GM12891 (cell line): ENCODE measurements at places on chromosomes 5 and 9.

- DNase-seq: no peak
Observed at GRCh38 chr5:34494111-34494755, 161.9 kb upstream of the RAI14 start.

- no peak for DNase-seq
Observed at GRCh38 chr9:91028166-91028827, 226.7 kb downstream of the SYK start.

GRCh38 chr5:80284720-80285119 lies 28.9 kb upstream of the SERINC5 start:
- DNase-seq: no peak

DNA sequence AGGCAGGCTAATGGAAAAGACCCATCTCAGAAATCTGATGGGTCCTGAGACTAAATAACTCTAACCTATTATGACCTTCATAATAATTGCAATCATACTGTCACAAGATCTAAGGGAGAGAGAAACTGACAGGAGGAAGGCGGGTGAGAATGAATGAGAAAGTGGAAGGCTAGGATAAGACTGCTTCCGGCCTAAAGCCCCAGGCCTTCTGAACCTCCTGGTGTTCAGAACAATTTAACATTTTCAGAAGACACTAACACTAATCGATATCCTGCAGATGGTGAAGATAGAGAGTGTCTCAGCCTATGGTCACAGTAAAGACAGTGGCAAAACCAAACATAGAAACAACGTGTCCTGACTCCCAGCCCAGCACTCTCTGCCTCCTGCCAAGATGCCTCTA lies 1.2 kb downstream of the RPS14 start:
- DNase-seq: no peak

DNA sequence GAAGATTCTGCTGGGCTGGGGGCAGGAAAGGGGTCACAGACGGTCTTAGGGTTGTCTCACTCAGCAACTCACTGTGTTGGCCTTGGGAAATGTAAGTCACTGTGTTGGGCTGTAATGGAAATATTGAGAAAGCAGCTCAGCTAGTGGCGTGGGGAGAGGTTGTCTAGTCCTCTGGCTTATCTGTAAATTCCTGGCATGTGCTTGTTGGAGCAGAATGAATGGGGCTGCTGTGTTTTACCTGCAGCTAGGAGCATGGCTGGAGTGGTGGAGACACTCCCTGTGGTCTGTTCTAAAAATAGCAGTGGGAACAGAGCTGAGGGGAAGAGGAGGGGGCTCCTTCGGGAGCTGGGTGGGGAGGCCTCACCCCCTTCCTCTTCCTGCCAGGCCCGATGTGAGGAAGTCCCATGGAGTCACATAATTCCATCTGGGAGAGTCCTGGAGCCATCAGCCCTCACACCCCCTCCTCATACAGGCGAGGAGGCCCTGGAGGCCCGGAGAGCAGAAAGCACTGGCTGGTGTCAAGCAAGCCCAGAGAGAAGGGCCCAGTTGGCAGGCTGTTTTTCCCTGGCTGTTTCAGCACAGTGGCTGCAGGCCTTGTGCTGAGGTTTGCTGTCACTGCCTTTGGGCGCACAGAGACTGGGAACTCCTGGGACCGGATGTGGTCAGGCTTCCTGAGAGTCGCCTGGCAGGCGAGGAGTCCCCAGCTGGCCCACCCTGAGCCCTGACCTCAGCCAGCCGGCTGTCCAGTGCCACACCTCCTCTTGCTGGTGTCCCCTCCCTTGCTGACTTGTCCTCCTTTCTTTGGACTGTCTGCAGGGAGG lies 84.9 kb downstream of the RGS3 start:
- DNase-seq: no peak

DNA sequence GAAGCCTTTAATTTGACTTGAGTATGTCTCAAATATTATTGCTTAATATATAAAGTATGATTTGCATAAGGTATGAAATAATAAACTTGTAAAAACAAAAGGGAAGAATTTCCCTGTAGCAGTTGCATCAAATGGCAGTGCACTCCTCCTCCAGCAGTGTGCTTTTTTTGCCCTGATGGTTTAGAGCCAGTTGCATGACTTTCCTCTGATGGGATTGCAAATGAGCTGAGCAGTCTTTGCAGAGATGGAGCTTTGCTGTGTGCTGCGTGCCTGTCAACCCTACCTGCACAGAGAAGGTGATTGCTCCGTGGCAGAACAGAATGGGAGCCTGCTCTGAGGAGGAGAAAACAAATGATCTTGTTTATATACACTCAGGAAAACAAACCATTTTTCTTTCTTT lies 22.7 kb upstream of the CATSPER3 start:
- no peak for DNase-seq

DNA sequence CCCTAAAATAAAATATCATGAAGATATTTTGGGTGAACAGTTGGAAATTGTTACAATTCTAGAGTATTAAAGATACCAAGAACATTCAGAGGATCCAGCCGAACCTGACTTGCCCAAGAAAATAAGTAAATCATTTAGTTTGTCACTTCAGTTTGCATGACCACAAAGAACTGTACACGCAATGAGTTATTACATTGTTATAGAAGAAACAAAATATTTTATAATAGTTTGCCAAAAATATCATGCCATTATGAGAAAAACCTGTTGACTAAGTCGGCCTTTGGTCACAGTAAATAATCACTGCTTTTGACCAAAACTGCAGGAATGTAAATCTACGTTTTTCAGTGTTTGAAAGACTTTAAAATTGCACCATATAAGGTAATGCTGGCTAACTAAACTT lies 27.9 kb downstream of the TRIO start:
- no peak for DNase-seq

GRCh38 chr5:137344723-137345322 lies 154.3 kb downstream of the SPOCK1 start:
- peak; percentile 11 for DNase-seq

GRCh38 chr5:38715696-38716095 lies 130.1 kb upstream of the OSMR start:
- DNase-seq: no peak

- no peak for DNase-seq
Observed at GRCh38 chr5:52783226-52783959, 4.3 kb upstream of the ITGA1 start.

DNA sequence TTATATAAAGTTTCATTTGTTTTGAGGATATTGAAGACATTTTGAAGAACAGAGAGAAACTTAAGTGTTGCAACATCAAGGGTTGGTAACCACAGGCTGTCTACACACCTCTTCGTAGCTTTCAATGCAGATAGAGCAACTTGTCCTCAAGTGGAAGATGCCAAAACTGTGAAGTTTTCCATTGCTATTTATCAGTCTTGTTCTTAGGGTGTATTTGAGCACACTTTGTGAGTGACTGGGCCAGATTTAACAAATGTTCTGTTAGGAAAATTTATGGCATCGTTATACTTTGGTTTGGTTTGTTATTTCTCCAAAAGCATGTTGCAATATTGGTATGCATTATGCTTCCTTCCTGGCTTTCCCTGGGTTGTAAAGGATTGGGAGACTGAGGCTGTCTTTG lies 31.6 kb downstream of the NNT start:
- DNase-seq: no peak

- DNase-seq: no peak
Observed at GRCh38 chr5:133032852-133033742, 6.7 kb upstream of the ZCCHC10 start.

DNA sequence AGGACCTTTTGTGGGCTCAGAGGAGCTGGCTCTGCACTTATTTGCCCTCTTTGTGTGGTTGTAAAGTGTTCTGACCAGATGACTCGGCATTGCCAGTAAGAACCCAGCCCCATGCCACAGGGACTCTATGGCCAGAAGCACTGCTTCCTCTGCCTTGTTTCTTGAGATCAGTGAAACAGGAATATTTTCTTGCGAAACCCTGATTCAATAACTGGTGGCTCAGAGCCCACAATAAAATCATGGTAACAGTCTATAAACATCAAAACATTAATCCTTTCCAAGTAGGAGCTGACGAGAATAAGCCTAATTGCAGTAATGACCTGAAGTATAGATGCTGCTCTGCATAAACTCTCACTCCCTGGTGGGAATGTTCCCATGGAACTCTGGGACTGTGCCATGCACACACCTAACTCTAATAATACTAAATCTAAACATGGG lies 344.3 kb downstream of the ZNF608 start:
- DNase-seq: no peak

DNA sequence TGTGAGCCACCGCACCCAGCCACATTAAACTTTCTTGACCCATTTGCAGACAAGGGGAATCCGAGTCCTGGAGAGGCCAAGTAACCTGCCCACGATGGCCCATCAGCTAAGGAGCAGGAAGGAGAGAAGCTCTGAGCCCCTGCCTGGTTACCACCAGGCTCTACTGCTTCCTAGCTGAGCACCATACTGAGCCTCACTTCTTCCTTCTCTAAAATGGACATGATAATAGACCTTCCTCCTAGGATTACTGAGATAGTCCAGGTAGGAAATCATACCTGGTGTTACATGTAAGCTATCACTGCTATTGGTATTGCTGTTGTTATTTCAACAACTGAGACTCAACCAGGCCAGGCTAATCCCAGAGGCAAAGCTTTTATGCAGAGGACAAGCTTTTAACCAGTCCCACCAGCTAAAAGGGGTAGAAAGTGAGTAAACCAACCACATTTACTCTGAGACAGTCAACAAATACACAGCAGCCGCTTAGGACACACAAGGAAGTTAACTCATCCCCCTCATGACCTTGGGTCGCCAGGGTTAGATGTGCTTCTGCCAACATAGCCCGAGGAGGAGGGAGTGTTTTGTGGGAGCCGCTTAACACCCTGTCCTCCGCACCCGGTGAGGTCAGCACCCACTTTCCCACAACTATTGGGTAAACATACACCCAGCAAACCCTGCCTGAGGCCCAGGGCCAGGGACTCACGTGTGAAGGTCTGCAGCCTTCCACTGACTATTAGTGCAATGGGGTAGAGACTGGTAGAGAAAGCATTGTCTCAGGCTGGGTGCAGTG lies 20.6 kb upstream of the PTGES start:
- no peak for DNase-seq

GRCh38 chr5:100900142-100900795 lies 2.8 kb downstream of the ST8SIA4 start:
- no peak for DNase-seq

DNA sequence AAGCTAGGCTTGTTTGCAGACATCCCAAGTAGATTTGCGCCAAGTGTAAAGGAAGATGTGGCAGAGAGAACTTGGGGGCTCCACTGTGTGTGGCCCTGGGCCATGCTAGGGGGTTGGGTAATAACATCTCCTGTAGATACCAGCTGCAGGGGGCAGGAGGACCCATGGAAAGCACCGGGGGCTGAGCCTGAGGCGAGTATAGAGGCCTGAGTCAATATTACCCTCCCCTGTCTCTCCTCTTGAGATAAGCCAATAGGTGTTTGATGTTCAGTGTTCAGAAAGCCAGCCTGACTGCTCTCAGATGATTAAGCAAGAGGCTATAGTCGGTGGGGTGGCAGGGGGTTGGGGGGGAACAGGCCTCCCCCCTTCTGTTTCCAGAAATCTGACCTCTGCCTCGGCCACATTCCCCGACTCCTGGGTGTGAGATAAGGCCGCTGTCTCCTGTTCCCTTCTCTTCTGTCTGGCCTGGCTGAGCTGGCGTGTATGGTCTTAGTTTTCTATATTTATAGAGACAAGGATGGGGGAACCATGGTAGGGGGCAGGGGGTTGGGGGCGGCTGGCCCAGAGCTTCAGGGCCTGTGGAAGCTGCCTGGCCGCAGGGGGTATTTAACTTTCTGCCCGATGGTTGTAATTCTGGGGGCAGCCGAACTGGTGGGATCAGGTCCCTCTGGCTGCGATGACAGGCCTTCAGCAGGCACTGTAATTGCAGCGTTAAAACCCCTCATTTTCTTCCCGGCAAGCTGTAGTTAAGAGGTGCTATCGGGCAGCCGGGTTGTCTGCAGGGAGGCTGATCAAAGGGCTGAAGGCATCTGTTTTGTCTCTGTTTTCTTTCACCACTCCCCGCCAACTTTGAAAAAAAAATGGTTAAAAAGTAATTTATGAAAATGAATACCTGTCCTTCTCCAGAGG lies 292.0 kb downstream of the NSG2 start:
- no peak for DNase-seq

GRCh38 chr5:136799806-136800372 lies 434.5 kb upstream of the TRPC7 start:
- DNase-seq: no peak

GRCh38 chr5:68445257-68446069 lies 229.9 kb downstream of the PIK3R1 start:
- no peak for DNase-seq

DNA sequence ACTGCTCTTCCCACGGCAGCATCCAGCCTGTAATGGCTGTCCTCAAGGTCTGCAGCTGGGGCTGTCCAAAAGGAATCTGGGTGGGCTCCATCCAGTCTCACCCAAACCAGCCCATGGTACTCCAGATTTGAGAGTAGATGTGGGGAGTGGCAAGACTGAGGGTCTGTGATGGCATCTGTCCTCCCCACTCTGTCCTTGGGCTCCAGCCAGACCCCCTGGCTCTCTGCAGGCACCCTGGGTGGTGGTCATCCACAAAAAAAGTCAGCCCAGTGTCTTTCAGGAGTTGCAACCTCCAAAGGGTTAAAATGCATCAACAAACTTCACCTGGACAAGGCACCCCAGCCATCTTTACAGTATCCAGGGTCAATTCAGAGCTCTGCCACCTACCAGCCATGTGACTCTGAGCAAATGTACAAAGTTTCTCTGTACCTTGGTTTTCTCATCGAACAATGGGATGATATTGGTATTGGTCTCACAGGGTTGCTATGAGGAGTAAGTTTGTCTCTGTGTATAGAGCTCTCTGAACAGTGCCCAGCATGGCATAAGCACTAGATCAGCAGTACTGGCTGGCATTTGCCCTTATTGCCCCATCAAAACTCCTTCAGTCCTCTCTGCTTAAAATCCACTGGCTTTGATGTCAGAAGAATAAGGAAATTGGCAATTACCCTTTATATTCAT lies 7.3 kb upstream of the S1PR3 start:
- DNase-seq: no peak

DNA sequence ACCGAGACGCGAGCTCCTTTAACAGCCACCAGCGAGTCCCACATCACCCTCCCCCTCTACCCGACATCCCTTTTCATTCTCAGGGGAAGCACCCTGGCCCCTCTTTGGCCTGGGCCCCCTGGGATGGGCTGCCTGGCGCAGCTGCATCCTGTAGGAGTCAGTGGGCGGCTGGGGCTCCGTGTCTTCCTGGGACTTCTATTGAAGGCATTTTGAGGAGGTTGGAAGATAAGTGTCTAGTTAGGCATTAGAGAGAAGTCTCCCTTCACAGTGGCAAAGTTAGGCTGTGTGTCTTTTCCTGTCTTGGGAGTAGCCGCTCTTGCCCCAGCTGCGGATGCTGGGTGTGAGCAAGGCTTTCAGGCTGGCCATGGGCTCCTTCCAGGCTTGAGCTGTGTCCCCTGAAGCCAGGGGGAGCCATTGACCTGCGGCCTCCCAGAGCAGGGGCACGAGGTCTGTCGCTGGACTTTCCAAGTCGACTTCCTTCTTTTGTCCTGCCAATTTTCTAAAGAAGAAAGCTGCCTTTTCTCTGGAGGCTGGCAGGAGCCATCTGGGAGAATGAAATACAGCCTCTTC lies 18.6 kb upstream of the NKD2 start:
- no peak for DNase-seq

- DNase-seq: no peak
Observed at GRCh38 chr5:175657593-175658271, at the start of gene HRH2. Gene HRH2, plus strand, starts transcription at chr5:175658071. Its CDS starts 25,163 bp downstream, at chr5:175683234.

GRCh38 chr9:21322911-21323461 lies 12.2 kb downstream of the KLHL9 start:
- DNase-seq: no peak

GRCh38 chr9:100108559-100108958 lies 9.5 kb downstream of the INVS start:
- no peak for DNase-seq

GRCh38 chr5:77844623-77845323 lies 68.6 kb upstream of the TBCA start:
- DNase-seq: no peak
